ENCODE measurements at places on chromosomes 7 and 10. TPM values are rescaled to one million over a fixed set of nuclear protein-coding genes. Genes with fewer than 3 reads are reported as not detected.

GRCh38 chr7:45073786-45074527, 14.8 kb downstream of the NACAD start:
- no peak for DNase-seq

GRCh38 chr7:51949726-51950644, 633.4 kb upstream of the COBL start:
- peak; percentile 38 for DNase-seq

DNA sequence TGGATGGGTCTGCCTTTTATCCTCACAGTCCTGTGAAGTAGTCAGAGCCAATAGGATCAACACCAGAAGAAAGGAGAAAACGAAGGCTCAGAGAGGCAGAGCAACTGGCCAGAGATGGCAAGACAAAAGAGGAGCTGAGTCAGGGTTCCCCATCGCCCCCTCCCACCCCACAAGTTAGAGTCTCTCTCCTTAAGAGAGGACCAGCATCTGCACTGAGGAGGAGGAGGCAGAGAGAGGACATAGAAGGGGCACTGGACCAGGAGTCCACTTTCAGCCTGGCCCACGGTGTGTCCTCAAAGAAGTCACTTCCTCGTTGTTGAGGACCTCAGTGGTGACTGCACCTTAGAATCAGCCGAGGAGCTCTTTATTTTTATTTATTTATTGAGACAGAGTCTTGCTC, 11.6 kb downstream of the SPOCK2 start:
- DNase-seq = no peak

- DNase-seq = no peak
Measured at GRCh38 chr7:151884312-151885201, 7.6 kb upstream of the PRKAG2 start.

DNA sequence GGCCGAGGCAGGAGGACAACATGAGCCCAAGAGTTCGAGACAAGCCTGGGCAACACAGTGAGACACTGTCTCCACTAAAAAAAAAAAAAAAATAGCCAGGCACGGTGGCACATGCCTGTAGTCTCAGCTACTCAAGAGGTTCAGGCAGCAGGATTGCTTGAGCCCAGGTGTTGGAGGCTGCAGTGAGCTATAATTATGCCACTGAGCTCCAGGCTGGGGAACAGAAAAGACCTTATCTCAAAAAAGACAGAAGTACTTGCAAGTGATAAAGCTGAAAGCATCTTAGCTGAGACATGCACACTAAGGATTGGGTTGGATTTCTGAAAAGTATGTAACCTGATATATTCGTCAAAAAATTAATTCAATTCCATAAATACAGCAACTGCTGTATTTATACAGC, 68.4 kb downstream of the PPP1R3C start:
- DNase-seq = no peak

DNA sequence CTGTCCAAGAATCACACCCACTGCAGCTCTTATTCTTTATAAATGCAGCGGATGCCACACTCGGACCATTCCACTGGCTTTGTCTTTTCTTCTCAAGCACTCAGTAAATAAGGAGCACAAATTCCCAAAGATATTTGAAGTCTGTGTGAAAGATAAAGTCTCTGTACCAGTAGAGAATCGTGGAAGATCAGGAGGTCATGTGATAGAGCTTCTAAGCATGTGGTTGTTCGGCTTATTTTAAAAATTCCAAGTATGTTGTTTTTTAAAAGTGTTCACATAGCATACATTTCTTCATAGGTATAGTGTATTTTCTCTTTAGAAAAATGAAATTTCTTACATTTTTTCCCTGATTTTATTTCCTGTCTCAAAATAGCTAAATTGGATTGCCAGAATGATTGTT, 75.8 kb downstream of the NOC3L start:
- DNase-seq = no peak

SRRM3 gene
- 3.8 TPM for total RNA-seq
